ENCODE measurements at places on chromosomes 6 and 20.

DNA sequence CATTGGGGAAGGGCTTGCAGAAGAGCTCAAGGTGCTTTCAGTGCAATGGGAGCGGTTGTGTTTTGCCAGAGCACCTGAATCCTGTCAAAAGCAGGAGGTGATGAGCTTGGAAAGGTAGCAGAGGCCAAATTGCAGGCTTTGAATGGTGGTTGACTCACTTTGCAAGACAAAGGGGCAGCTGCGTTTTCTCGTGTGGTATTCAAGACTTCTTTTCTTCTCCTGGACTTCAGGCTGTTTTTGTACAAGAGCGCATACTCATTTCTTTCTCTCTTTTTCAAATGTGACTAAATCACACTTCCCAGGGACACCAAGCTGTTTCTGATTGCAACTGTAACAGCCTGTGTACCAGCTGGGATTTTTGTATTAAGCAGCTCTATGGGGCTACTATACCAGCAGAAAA lies 32.3 kb downstream of the GHRH start:
- no peak for DNase-seq

DNA sequence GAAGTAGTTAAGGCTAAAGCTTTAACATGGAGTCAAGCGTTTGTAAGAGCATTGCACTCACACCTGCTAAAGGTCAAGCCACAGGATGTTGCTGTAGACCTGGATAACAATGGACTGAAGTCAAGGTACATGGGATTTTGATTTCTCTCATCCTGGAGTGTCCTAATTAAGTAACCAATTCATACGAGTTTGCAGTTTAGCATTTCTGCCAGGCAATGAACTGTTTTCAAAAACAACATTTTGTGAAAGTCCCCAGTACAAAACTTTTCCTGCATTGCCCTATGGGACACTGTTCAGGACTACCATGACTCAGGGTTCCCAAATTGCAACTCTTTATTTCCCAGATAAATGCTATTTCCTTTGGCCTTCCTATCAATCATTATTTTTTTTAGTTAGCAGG lies 17.4 kb upstream of the SIRPB1 start:
- DNase-seq = no peak

- no peak for DNase-seq
These were observed 226.1 kb upstream of the CEP162 start for GRCh38 chr6:84453499-84453898.

GRCh38 chr6:9540126-9540525 lies 874.7 kb downstream of the TFAP2A start:
- no peak for DNase-seq

DNA sequence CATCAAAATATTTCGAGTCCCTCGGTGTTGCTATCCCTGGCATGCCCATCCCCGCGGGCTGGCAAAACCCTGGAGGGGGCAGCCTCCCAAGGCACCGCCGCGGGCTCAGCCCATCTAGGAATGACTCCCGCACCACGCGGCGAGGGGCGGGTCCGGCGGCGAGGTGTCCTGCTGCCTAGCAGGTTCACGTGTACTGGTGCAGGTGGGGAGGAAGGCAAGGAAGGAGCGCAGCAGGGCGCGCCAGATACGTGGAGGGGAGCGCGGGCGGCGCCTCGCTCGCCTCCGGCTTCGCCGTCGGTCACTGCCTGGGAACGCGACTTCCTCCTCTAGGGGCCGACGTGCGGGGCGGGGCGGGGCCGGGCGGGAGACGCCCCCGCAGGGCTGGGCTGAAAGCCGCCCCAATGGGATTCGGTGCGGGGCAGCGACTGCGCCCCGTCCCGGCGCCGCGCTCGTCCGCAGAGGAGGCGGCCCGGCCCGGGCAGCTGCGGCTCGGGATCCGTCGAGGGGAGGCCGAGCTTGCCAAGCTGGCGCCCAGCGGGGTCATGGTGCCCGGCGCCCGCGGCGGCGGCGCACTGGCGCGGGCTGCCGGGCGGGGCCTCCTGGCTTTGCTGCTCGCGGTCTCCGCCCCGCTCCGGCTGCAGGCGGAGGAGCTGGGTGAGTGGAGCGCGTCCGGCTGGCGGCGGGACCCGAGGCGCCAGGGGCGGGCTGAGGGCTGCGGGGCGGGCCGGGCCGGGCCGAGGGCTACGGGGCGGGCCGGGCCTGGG lies at the start of gene DCBLD1:
Gene DCBLD1 (plus strand): TSS at position 435 of the 764 bp plus-strand sequence. CDS start 108 bp downstream, at position 543.
- DNase-seq = no peak
